ENCODE measurements at places on chromosomes 11 and 22. TPM values are rescaled to one million over a fixed set of nuclear protein-coding genes. Genes with fewer than 3 reads are reported as not detected.

The ACCSL gene
- not detected for total RNA-seq

The SSTR3 gene
- not detected for total RNA-seq

The KCNC1 gene
- 0.06 TPM for total RNA-seq

The MPPED2 gene
- total RNA-seq: not detected

The IGF2 gene
- total RNA-seq: 2.3 TPM

The CLCF1 gene
- 46.1 TPM for total RNA-seq

The HBD gene
- total RNA-seq: not detected

Data from A549 treated with DMSO at 1 μM for 4 hours (cell line).